ENCODE measurements at places on chromosomes 5 and 9. TPM values are rescaled to one million over a fixed set of nuclear protein-coding genes. Genes with fewer than 3 reads are reported as not detected.
A peak's percentile ranks its signal among the peaks of the same experiment; 100 is the strongest.

The AQP7 gene
- 6.9 TPM for total RNA-seq

The PPP1R26 gene
- total RNA-seq = 9.8 TPM

The STXBP1 gene
- total RNA-seq = 18.2 TPM

The SLC36A2 gene
- not detected for total RNA-seq

The SLC34A3 gene
- not detected for total RNA-seq

The SLC45A2 gene
- total RNA-seq = 1.5 TPM

The BTNL9 gene
- 14.3 TPM for total RNA-seq

GRCh38 chr9:33153666-33154065 is 13.5 kb downstream of the B4GALT1 start:
- no peak for DNase-seq

DNA sequence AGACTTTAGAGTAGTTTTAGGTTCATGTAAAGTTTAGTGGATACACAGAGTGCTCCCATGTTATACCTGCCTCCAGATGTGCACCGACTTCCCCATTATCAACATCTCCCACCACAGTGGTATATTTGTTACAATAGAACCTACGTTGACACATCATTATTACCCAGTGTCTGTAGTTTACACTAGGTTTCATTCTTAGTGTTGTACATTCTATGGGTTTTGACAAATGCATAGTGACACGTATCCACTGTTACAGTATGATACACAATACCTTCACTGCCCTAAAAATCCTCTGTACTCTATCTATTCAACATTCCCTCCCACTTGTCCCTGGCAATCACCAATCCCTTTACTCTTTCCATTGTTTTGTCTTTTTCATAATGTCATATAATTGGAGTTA is 34.3 kb upstream of the CRHBP start:
- no peak for DNase-seq

- DNase-seq = no peak
Observed at GRCh38 chr5:17373814-17374556, 124.0 kb upstream of the TAF11L2 start.

DNA sequence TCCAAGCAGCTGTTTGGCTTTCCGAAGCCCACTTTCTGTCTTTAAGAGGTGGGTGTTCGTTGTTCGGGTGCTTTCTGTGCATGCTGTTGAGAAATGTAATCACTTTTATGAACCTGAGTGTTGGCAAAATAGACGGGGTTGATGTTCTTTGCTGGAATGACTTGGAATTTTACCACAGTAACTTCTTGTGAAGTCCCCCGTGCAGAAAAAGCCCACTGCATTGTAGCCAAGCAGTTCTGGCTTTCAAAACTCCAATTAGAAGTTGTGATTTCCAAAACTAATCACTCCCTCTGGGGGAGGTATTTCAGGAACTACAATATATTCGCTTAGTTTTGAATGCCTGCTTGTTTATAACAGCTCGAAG is 111.1 kb downstream of the PAM start:
- DNase-seq = no peak

- no peak for DNase-seq
Observed at GRCh38 chr5:86979811-86980411, 287.8 kb upstream of the RASA1 start.

DNA sequence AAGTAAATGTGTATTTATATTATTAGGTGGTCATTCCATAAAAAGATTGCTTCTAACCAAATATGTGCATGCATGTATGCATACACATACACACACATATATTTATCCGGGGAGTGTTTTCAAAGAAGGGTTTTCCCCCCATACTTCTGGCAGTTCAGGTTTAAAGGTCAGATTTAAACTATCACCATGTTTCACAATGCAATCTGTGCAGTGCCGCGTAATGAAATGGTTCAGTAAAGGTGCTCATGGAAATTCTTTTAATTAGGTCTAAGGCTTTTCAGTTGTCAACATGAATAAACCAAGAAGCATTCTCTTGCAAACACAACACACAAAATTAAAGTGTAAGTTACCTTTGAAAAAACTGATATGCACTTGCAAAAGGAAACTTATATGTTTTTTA is 211.0 kb downstream of the CRB2 start:
- DNase-seq = no peak

DNA sequence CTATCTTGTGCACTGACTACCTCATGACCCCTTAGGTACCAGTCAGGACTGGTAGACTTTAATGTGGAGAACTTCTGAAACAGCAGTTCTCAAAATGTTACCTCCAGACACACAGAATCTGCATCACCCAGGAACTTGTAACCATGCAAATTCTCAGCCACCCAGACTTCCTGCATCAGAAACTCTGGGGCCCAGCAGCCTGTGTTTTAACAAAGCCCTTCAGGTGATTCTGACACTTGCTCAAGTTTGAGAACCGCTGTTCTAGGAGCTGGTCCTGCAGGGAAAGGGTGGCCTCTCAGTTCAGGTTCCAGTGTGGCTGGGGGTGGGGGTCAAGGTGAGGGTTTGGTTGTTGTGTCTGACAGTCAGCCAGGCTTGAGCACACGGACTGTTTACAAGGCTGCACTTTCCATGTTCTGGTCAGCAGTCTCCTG is 28.4 kb downstream of the ZFP62 start:
- no peak for DNase-seq

DNA sequence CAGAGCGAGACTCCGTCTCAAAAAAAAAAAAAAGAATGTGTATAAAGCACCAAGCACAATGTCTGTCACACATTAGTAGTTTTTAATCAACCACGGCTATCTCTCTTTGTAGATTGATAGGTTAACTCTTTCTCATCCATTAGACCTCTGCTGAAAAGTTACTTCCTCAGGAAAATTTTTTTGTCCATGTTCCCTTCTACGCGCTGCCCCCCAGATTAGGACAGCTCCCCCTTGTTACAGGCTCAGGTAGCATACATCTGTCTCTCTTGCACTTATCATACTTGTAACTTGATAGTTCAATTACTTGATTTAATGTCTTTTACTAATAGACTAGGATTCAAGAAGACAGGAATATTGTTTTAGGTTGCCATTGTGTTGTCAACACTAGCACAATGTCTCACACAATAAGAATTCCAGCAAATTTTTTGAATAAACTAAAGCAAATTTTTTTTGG is 1.5 kb downstream of the SPDL1 start:
- no peak for DNase-seq

- DNase-seq = no peak
Observed at GRCh38 chr5:17235731-17236330, 18.4 kb downstream of the BASP1 start.

DNA sequence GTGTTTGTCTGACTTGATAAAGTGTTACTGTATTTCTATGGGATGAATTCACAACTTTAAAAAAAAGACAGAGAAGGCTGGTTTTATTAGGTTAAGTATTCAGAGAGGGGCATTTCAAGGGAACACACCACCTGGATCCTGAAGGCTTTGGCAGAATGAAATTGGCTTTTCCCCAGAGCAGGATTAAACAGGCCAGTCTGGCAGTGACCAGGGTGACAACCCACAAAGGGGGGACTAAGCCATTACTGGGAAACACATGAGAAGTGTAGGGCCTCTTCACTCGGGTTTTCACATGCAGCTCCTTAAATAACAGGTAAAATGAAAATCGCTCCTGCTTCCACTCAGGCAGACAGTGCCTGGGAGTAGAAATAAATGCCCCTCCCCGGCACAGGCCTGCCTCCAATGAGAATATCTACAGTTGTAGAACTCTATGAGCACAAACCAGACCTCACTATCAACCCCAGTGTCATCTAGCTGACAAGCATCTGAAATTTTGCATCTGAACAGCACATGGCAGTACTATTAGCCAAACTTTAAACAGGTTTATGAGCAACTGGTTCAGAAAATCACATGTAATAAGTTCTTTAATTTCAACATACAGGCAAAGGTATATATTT is 85.8 kb downstream of the LHFPL2 start:
- DNase-seq = no peak

DNA sequence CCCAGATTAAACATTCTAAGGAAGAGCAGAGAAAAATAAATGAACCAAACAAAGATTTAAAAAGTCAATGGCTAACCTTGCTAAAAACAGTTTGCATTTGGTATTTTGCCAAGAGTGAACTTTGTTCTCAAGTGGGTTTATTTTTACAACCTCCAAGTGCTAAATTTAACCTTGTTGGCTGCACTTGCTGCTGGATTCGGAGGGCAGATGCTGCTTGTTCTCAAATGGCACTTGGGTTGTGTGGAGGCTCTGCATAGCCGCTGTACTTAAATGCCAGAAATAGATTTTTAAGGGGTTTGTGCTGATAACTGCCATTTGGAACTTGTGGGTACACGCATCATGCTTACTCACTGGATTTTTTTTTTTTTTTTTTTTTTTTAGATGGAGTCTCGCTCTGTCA is 13.3 kb upstream of the SPATA24 start:
- DNase-seq = peak; percentile 46

DNA sequence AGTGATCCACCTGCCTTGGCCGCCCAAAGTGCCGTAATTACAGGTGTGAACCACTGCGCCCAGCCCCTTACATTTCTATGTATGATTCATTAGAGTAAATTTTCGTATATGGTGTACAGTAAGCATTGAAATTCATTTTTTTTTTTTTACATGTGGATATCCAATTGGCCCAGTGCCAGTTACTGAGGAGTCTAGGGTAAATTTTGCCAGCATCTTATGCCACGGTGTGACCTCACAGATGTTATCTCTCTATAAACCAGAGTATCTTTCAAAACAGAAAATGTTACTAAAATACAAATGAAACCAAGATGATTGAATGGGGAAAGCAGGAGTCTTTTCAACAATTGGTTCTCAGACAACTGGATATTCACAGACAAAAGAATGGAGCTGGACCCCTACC is 64.7 kb downstream of the IPPK start:
- no peak for DNase-seq

DNA sequence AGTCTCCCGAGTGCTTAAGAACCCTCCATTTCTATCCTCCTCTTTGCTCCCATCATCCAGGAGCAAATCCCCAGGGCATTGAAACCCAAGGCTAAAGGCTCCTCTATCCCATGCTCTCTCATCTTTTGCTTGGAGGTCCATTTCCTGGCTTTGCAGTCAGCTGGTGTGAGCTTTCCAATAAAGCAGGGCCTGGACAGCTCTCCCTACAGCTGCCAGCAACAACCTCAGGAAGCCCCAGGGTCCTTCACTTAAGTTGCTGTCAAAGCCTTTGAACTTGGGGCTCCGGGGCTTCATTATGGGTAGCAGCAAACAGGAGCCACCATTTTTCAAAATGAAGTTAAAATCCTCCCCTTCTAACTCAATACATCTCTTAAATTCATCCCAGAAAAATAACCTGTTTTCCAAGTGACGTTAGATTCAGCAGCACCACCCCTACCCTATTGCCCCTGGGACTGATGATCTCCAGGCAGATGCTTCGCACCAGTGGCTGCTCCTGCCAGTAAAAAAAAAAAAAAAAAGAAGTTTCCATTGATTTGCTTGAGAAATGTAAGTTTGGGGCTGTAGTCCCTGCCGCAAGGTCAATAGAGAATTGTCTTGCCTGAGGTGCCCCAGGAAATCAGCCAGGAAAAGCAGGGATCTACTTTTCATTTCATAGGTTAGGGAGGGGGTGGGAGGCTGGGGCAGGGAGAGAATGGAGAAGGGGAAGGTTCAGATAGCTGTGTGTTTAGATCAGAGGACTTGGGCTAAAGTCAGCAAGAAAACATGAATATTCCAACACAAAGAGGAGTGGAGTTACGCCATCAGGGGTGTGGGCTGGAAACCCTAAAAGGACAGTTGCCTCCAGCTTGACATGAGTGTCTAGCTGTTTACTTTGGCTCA is 83.8 kb upstream of the IL6ST start:
- peak; percentile 74 for DNase-seq
